ENCODE measurements at places on chromosomes 12 and 14.
A peak's percentile ranks its signal among the peaks of the same experiment; 100 is the strongest.

DNA sequence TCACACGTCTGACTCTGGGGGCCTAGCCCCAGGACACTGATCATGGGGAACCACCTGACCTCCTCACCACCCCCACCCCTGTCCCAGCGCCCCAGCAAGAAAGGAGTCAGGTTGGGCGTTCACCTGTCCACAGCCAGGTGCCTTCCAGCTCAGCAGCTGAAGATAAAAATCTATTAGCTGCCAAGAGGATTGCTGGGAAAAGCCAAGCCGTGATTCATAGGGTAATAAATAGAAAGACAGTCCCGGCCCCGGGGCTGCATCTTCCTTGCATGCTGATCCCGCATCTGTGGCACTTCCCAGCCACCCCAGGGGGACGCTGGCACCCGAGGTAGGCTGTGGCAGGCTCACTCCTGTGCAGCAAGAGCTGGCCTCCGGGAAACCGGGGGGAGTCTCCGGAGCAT is 70.2 kb upstream of the NCOR2 start:
- no peak for DNase-seq

DNA sequence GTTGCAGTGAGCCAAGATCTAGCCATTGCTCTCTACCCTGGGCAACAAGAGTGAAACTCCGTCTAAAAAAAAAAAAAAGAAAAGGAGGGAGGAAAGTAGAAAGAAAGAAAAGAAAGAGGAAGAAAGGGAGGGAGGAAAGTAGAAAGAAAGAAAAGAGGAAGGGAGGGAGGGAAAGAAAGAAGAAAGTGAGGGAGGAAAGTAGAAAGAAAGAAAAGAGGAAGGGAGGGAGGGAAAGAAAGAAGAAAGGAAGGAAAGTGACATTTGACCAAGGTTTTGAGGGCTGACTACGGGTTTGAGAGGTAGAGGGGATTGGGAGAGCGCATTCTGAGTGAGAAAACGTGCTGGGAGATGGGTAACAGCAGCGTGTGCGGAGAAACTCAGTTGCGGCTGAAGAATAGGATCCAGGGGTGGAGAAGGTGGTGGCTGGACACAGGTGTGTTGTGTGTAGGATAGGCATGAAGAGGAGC is 521 bp upstream of the PAPLN start:
- DNase-seq = no peak

- DNase-seq = peak; percentile 54
Measured at GRCh38 chr12:31736472-31736871, 7.7 kb upstream of the AMN1 start.

- DNase-seq = no peak
Measured at GRCh38 chr14:22979748-22980392, 2.5 kb downstream of the AJUBA start.

GRCh38 chr12:8156416-8156815 is 399 bp upstream of the ZNF705A start:
- no peak for DNase-seq

DNA sequence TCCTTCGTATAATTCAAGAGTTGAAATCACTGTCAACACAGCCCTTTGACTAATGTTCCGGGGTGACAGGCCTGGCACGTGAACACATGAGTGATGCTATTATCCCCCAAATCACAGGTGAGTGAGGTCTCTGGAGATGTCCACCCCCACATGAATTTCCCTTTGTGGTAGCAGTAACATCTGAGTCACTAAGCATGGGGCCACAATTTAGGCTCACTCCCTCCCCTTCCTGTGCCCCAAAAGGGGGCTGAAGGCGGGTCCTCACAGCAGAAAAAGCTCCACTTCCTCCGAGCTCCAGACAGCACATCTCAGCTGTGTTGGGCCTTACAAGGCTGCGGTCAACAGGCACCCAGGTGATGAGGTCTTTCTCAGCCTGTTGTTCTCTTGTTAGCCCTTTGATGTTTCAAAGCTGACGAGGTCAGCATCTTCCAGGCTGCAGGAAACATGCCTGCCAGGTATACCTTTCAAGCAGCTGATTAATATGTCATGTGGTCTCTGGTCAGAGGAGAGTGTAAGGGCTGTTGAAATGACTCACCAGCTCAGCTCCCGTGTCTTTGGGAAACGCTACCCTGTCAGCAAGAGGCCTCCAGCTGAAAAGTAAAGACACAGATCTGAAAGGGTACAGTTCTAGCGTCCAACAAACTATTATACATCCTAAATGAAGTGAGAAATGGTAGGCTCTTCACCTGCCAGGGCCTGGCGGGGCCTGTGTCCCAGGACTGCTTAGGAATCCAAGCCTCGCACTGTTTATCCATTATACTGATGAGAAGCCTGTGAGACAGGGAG is 107.3 kb downstream of the ZFP36L1 start:
- DNase-seq = peak; percentile 74

DNA sequence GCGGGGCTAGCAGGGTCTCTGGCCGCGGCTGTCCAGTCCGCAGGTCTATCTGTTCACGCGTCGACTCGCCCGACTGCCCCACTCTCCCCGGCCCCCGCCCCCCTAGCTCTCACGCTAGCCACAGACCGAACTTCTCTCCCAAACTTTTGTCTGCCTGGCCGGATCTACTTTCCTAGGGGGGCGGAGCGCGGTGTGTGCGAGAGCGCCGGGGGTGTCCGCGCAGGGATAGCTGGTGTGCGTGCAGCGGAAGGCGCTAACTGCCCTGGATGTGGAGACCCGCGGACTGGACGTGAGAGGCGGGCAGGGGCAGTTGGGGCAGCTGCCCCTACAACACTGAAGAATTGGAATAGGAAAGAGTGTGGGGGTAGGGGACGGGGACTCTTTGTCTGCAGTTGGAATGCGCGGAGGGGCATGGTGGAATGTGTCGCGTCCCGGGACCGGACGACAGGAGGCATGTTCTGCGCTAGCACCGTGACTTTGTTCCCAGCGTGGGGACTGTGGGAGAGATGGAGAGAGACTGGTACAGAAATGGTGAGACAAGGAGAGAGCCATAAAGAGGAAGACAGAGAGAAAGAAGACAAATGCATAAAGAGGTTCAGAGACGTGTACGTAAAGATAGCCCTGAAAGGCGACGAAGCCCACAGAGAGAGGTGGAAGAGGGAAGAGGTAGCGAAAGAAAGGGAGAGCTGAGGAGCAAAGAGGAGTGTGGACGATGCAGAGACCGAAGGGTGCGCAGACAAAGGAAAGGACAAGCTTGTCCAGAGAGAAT is at the start of gene AJUBA:
TSS of gene AJUBA (minus strand) at position 75 of the 769 bp plus-strand sequence. CDS start 285 bp downstream, outside the sequence.
- peak; percentile 56 for DNase-seq

GRCh38 chr12:3821441-3821840 is 51.8 kb downstream of the PARP11 start:
- DNase-seq = no peak

GRCh38 chr14:104396682-104397470 is 182.7 kb upstream of the C14orf180 start:
- DNase-seq = no peak

DNA sequence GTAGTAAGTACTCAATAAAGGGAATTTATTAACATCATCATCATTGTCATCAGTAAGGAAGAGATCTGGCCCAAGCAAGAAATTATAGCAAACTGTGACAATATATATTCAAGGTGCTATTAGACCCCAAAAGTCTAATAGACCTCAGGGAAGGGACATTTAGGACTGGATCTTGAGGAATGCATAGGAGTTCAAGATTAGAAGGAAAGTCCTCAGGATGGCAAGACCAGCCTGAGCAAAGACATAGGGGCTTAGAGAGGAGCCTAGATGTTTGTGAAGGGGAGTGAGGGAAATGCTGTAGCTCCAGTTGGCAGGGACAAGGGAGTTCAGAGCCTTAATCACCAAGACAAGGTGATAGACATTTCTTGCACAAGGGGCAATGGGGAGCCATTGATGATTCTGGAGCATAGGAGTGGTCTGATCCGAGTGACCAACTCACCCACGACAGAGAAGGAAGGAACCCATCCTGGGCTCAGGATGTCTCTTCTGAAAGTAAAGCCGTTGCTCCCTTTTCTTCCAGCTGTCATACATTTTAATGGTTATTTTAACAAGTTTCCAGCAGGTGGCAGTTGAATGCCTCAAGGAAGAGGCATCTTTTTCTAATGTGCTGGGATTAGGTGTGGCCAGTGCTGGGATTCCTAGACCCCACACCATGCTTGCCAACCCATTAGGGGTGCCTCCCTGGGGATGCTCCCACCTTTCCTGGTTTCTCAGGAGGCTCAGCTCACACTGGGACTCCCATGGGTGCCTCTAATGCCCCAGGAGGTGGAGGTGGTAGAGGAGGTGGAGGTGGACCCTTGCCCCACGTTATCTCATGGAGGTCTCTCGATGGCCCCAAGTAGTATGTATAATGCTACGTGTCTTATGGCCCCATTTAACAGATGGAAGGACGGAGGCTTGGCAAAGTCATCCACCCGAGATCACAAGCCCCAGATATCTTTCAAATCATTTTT is 37.8 kb downstream of the PHETA1 start:
- no peak for DNase-seq
